Ovary (tissue), 10 donors: ENCODE measurements at places on chromosomes 12 and 14. TPM values are rescaled to one million over a fixed set of nuclear protein-coding genes. Genes with fewer than 3 reads are reported as not detected.
A peak's percentile ranks its signal among the peaks of the same experiment; 100 is the strongest.

The CMKLR1 gene
- polyA plus RNA-seq: 3.1 TPM

The ARHGAP9 gene
- polyA plus RNA-seq: 2.6 TPM

DNA sequence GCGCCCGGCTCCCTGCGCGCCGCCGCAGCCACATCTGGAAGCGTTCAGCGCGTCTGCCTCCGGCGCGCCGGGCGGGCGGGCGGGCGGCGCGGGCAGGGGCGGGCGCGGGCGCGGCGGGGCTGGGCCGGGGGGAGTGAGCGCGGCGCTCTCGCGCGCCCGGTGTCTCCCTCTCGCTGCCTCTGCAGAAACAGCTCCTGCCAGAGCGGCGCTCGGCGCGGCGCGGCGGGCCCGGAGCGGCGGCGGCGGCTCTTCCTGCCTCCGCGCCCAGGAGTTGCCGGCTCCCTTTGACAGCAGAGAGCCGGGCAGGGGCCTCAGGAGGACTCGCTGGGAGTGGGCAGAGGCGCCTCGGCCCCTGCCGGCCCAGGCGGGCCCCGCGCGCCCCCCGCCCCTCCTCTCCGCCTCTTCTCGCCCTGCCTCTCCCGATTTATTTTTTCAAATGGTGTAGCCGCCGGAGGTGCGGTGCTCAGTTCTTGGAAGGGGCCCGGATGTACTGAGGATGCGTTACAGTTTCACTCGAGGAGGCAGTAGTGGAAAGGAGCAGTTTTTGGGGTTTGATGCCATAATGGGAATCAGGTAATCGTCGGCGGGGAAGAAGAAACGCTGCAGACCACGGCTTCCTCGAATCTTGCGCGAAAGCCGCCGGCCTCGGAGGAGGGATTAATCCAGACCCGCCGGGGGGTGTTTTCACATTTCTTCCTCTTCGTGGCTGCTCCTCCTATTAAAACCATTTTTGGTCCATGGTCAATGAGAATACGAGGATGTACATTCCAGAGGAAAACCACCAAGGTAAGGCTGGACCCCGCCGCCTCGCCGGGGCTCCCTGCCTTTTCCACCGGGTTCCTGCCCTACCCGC lies at the start of gene CACNA1C:
Gene CACNA1C, plus strand, starts transcription at position 162 of the 853 bp plus-strand sequence. Its CDS starts 576 bp downstream, at position 738.
- peak within 1 kb of the TSS; percentile 80 for H3K4me3 ChIP-seq
- H3K27ac ChIP-seq: peak within 1 kb of the TSS; percentile 68
- DNase-seq: peak; percentile 72
- no peaks in the 10 kb centered on the region for H3K27me3 ChIP-seq
- H3K36me3 ChIP-seq: no peaks in the 10 kb centered on the region

DNA sequence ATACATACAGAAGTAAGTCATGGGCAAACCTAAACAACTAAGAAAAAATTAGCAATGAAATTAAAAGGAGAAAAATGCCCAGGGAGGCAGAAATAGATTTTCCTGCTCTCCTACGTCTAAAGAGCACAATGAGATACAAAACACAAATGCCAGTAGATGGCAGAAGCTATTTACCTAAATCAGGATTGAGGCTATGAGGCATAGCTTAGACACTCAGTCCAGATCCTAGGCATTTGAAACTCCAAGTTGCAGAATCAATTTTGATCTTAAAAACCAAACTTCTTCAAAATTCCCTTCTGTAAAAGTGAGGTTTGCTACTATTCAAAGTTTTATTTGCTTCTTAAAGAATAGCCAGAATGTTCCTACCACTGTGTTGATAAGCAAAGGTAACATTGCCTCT lies 368.6 kb downstream of the DAD1 start:
- H3K36me3 ChIP-seq: no peaks in the 10 kb centered on the region
- H3K4me3 ChIP-seq: no peak overlapping the region
- no peak overlapping the region for H3K27ac ChIP-seq
- no peak for DNase-seq
- no peaks in the 10 kb centered on the region for H3K4me1 ChIP-seq

GRCh38 chr12:14537088-14537487 lies 30.6 kb downstream of the PLBD1 start:
- H3K27ac ChIP-seq: no peak overlapping the region
- no peaks in the 10 kb centered on the region for H3K4me1 ChIP-seq
- no peak for DNase-seq
- H3K4me3 ChIP-seq: no peak overlapping the region

DNA sequence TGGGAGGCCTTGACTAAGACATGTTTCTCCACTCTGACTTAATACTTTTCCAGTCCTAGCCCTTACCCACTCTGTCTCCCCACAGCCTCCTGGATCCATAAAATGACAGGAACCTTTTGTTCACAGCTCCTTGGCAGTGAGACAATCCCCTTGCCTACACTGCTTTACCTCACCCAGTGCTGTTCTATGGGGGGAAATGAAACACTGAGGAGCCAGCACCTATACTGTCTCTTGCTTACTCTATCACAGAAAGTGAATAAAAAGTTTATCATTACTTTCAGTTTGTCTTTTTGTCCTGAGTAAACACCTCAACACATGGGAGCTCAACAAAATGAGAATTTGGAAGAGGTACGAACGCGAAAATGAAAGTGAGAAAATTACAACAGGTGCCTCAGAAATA lies 127.2 kb upstream of the DAAM1 start:
- DNase-seq: no peak
- no peak overlapping the region for H3K27ac ChIP-seq
- H3K36me3 ChIP-seq: no peaks in the 10 kb centered on the region
- H3K27me3 ChIP-seq: no peaks in the 10 kb centered on the region
- no peak overlapping the region for H3K4me3 ChIP-seq
